ENCODE measurements at places on chromosomes 2 and 18.

GRCh38 chr18:47510831-47511230 lies 259.4 kb upstream of the SKOR2 start:
- DNase-seq, result no peak

DNA sequence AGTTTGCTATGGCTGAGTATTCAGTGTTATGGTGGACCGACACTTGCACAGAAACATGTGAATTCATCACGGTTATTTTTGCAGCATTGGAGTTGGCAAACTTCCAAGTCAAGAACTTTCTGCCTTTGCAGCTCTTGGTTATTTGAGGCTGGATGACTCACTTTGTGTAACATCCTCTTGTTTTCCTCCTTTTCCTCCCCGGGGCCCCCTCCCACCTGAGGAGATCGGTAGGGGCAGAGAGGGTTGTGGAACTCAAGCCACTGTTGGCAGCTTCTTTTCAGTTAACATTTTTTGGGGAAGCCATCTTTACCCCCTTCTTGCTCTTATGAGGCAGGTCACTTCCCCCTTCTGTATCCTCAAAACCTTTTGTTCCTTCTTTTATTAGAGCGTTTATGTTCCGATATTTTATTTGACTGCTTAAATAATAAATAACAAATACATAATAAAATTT lies 48.6 kb downstream of the DDX1 start:
- no peak for DNase-seq

- DNase-seq, result no peak
Measured at GRCh38 chr18:59909289-59910036, 9.7 kb downstream of the PMAIP1 start.

- DNase-seq, result no peak
Measured at GRCh38 chr18:34835466-34835865, 125.4 kb downstream of the DTNA start.

GRCh38 chr2:173978447-173978846 lies 13.3 kb upstream of the SP3 start:
- no peak for DNase-seq

- no peak for DNase-seq
Measured at GRCh38 chr2:47741637-47742036, 41.3 kb upstream of the MSH6 start.

- no peak for DNase-seq
Measured at GRCh38 chr2:150532879-150533278, 45.4 kb upstream of the RND3 start.

GRCh38 chr18:75137346-75137877 lies 71.5 kb downstream of the PTGR3 start:
- DNase-seq, result no peak

GRCh38 chr2:235728800-235729556 lies 235.1 kb downstream of the AGAP1 start:
- DNase-seq, result no peak

- DNase-seq, result no peak
Measured at GRCh38 chr2:85302121-85302520, 25.7 kb downstream of the TGOLN2 start.
